Activated CD8-positive, alpha-beta memory T cell treated with anti-CD3 and anti-CD28 coated beads, Interleukin-2, amount 10 ng/mL, durations not matched to agents 7 days and 5 days (primary cell): ENCODE measurements at places on chromosomes 11 and 22. TPM values are rescaled to one million over a fixed set of nuclear protein-coding genes. Genes with fewer than 3 reads are reported as not detected.

- no peak overlapping the region for H3K4me3 ChIP-seq
- no peak overlapping the region for H3K27ac ChIP-seq
- H3K4me1 ChIP-seq: peaks cover 16% of the 10 kb centered on the region
- DNase-seq: no peak
- peaks cover 13% of the 10 kb centered on the region for H3K27me3 ChIP-seq
Measured at GRCh38 chr11:73314117-73314961, 6.3 kb downstream of the ARHGEF17 start.

DNA sequence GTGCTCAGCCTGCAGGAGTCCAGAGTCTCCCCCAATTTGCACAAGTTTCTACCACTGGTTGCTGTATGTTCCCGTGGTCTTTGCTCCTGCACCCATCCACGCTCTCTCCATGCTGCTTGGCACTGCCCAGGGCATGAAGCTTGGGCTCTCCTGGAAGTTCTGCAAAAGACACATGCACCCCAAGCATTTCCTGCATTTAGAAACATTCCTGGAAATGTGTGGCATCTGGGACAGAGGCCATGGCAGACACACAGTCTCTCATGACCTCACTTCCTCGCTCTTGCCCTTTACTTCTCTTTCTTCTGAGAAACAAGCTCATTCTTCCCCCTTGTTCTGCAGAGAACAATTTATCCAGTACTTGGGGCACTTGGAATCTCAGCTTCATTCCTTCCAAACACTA, 489.5 kb downstream of the BUD13 start:
- H3K36me3 ChIP-seq: no peaks in the 10 kb centered on the region
- DNase-seq: no peak
- H3K27ac ChIP-seq: no peak overlapping the region
- no peak overlapping the region for H3K4me3 ChIP-seq

DNA sequence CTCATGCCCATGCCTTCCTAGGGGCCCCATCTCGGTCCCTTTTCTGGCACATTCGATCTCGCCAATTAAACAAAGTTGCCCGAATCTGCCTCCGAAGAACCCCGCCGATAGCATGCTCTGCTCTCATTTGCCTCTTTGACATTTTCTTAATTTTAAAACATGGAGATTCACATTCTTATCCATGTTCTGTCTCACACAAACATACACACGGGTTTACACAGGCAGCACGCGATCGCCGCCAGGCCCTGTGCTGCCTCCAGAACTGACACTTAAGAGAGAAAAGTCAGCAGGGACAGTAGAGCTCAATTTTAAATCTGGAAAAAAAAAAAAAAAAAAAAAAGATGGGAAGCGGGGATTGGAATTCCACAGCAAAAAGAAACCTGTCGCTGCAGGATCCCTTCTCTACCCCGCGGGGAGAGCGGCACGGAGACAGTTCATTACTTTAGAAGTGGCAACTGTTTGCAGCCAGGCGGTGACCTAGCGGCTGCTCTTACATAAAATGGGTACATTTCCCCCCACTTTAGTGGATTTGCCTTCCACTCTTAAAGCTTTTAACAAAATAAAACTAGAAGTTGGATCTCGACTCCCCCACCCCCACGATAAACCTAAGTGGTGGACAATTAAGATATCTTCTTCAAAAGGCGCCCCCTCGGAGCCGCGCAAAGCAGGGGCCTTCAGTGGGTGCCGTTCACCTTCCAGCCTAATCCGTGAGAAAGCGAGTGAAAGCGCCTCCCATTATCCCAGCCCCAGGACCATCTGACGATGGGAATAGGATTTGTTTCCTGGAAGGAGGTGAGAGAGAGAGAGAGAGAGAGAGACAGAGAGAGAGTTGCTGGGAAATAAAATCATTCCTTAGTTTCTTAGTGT, 13.7 kb downstream of the PAX6 start:
- H3K4me3 ChIP-seq: no peak overlapping the region
- peaks cover 83% of the 10 kb centered on the region for H3K27me3 ChIP-seq
- DNase-seq: no peak
- peaks cover 5% of the 10 kb centered on the region for H3K36me3 ChIP-seq
- peak overlapping the region; percentile 12 for H3K27ac ChIP-seq

DNA sequence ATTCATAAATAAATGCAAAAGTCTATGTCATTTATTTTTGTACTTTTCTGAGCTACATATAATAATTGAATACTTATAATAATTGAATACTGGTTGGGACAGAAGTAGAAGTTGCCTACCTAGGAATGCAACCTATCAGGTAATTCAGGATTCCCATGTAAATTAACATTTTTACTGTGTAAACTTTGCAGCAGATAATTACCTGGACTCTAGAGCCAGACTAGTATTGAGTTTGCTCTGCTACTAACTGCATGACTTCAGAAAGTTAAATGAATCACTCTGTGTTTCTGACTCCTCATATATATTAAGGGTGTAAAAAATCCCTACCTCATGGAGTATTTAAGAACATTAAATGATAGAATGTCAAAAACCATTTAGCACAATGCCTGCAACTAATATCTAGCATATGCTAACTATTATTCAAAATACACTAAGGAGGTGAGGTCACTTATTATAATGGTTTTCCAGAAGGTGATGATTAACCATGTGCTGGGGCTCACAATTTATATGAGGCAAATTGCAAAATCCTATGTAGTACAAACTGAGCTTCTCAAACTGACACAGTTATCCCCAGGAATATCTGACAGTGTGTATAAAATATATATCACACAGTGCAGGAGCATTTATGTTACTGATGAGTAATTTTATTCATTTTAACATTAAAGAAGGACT, 138.1 kb upstream of the ANO3 start:
- H3K27ac ChIP-seq: no peak overlapping the region
- H3K27me3 ChIP-seq: no peaks in the 10 kb centered on the region
- no peak overlapping the region for H3K4me3 ChIP-seq
- no peaks in the 10 kb centered on the region for H3K4me1 ChIP-seq

DNA sequence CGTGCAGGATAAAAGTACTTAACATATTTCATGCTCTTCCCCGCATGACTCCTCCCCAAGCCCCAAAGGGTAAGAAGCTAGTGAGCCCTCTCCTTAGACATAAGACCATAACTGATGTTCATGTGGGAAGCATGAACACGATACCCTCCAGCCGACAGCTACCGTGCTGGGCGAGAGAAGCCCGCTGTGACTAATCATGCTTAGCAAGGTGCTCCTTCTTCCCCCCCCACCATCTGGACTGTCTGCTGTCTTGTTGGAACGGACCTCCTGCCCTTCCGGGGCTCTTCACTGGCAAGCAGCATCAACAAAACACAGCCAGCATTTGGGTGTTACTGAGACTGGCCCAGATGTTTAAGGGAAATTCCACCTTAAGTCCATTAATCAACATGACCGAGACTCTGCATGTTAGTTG, 200.6 kb downstream of the DBX1 start:
- H3K36me3 ChIP-seq: no peaks in the 10 kb centered on the region
- no peak overlapping the region for H3K4me3 ChIP-seq
- DNase-seq: no peak
- peaks cover 9% of the 10 kb centered on the region for H3K4me1 ChIP-seq

The OR8D4 gene
- not detected for total RNA-seq

The PTPRCAP gene
- total RNA-seq: 424 TPM

DNA sequence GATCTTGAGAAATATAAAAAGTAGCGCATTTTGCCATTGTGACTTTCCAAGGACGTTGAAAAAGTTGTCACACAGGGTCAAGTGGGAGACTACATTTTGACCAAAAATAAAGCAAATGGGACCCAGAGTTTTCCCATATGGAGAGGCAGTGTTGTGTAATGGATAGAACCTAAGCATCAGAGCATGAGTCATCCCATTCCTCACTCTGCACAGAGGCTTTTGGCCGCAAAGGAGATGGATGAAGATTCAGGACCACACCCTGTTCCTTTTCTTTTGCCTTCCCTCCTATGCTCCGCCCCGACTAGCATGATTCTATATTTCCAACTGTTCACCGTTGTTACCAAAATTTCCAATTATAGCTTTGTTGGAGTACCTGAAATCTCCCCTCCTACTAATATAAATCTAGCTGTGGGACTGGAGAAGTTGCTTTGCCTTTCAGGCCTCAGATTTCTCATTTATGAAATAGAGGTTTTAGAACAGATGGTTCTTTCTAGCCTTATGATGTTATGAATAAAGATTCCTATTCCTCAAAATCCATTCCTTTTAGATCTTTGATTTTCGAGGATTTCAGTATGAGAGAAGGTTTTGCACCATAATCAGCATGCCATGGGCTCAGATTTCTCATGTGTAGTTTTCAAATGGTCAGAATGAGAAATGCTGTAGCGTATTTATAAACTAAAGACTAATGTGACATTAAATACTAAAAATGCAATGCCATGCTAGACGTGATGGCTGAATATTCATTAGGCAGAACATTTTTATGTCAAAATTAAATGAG, 921.9 kb upstream of the TENM4 start:
- H3K27me3 ChIP-seq: no peaks in the 10 kb centered on the region
- no peaks in the 10 kb centered on the region for H3K4me1 ChIP-seq
- no peak overlapping the region for H3K27ac ChIP-seq
- no peaks in the 10 kb centered on the region for H3K36me3 ChIP-seq
- DNase-seq: no peak

DNA sequence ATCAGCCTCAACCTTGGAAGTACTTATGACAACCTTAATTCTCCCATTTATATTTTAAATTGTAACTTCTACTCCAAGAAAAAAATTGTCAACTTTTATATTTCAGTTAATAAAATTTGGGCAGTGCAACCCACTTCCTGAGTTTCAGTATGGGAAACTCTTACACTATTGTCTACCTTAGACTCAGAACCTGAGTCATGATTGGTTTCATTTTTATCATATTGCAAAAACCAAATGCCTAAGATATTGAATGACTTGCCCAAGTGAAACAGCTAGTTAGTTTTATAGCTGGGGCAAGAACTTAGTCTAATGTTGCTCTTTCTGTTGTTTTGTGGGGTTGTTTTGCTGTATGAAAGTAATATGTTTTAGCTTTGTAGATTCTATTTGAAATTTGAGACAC, 334.0 kb upstream of the ARHGAP42 start:
- no peaks in the 10 kb centered on the region for H3K36me3 ChIP-seq
- no peak for DNase-seq
- H3K27me3 ChIP-seq: no peaks in the 10 kb centered on the region
- H3K27ac ChIP-seq: no peak overlapping the region
- H3K4me3 ChIP-seq: no peak overlapping the region
- no peaks in the 10 kb centered on the region for H3K4me1 ChIP-seq

GRCh38 chr22:27003297-27003696, 345.9 kb downstream of the MIAT start:
- no peak overlapping the region for H3K27ac ChIP-seq
- DNase-seq: no peak
- no peaks in the 10 kb centered on the region for H3K27me3 ChIP-seq
- H3K4me3 ChIP-seq: no peak overlapping the region

The RFPL1 gene
- total RNA-seq: not detected

GRCh38 chr11:11409901-11410300, 56.9 kb upstream of the CSNK2A3 start:
- peaks cover 13% of the 10 kb centered on the region for H3K27me3 ChIP-seq
- H3K4me1 ChIP-seq: no peaks in the 10 kb centered on the region
- DNase-seq: no peak
- H3K4me3 ChIP-seq: no peak overlapping the region

GRCh38 chr22:26857169-26857568, 199.8 kb downstream of the MIAT start:
- no peak overlapping the region for H3K4me3 ChIP-seq
- H3K27ac ChIP-seq: no peak overlapping the region
- H3K36me3 ChIP-seq: no peaks in the 10 kb centered on the region
- H3K27me3 ChIP-seq: no peaks in the 10 kb centered on the region
- no peaks in the 10 kb centered on the region for H3K4me1 ChIP-seq
- no peak for DNase-seq

The OR51B2 gene
- total RNA-seq: not detected

DNA sequence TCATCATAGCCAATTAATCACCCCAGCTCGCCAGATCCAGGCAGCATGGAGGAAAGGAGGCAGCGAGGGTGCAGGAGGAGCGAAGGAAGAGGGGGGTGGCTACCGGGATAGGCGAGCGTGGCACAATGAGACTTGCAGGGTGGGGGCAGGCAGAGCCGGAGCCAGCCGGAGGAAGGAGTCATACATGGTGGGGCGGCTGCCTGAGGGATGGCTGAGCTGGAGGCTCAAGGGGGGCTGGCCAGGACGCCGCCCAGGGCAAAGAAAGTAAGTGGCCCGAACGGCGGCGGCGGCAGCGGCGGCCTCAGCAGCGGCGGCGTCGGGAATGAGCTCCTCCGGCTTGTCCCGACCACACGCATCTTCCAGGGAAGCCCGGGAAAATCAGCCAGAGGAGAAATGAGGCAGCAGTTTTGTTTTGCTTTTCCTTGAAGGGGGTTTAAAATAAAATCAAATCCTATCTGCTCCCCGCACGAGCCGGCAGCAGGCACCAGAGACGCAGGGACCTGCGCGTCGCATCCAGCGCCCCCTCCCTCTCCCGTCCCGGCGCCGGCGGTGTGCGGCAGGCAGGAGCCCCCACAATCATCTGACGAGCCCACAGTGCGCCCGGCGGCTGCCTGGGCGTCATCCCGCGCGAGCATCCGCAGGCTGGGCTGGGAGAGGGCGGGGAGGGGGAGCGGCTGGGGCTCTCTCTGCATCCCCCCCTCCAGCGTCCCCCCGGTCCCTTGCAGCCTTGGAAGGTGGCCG, 263.6 kb downstream of the CTTN start:
- H3K27me3 ChIP-seq: peaks cover 26% of the 10 kb centered on the region
- no peak overlapping the region for H3K4me3 ChIP-seq
- H3K36me3 ChIP-seq: no peaks in the 10 kb centered on the region
- no peak for DNase-seq

DNA sequence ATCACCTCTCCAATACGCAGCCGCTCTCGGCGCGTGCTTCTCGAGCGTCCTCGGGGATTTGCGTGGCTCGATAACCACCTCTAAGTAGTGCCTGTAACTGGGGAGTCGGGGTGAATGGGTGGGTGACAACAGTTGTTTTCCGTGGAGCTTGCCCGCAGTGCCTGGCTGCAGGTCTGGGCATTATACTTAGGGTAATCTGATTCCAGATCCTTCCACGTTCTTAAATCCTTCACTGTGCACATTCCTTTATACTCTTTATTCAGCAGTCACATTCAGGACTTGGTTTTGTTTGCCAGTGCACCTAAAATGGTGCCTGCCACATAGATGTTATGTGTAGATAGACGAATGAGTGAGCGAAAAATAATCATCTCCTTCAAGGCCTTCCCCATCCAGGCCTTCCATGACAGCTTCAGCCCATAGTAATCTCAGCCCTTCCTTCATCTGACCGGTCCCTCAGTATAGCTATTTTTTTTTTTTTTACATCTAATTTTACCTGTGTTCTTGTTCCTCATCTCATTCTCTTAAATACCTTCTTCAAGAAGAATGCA, 602 bp downstream of the NAT10 start:
- H3K27me3 ChIP-seq: no peaks in the 10 kb centered on the region
- peak overlapping the region; percentile 98 for H3K27ac ChIP-seq
- DNase-seq: no peak
- peaks cover 55% of the 10 kb centered on the region for H3K4me1 ChIP-seq

- no peak overlapping the region for H3K27ac ChIP-seq
- no peaks in the 10 kb centered on the region for H3K36me3 ChIP-seq
- no peaks in the 10 kb centered on the region for H3K4me1 ChIP-seq
- no peaks in the 10 kb centered on the region for H3K27me3 ChIP-seq
- DNase-seq: no peak
Measured at GRCh38 chr11:87545858-87546257, 508.1 kb downstream of the TMEM135 start.
